AG08396 (cell line): ENCODE measurements at places on chromosomes 3 and 15.
A peak's percentile ranks its signal among the peaks of the same experiment; 100 is the strongest.

GRCh38 chr15:35858707-35859106 is 312.7 kb upstream of the DPH6 start:
- no peak for DNase-seq

- DNase-seq, result no peak
These were observed 112.9 kb downstream of the SEC22A start for GRCh38 chr3:123314359-123315270.

GRCh38 chr3:181265750-181266333 is 276.3 kb upstream of the DNAJC19 start:
- no peak for DNase-seq

DNA sequence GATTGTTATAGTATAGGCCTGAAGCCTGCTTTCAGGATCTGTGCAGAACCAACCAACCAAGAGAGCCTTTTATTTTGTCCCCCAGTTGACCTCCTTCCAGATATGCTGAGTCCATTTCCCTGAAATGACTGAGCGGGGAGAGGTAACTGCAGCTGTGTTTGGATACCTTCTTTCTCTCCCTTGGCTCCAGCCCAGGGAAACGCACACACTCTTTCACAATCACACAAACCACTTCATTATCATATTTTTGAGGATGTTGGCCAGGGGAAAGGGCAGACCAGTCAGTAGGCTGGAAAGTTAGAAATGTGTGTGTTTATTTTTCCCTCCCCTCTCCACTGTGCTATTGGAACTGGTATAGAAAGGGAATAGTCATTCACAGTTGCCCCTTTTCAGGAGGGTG is 417.7 kb upstream of the TBL1XR1 start:
- DNase-seq, result peak; percentile 45
